ENCODE measurements at places on chromosomes 1 and 21. TPM values are rescaled to one million over a fixed set of nuclear protein-coding genes. Genes with fewer than 3 reads are reported as not detected.
A peak's percentile ranks its signal among the peaks of the same experiment; 100 is the strongest.

GRCh38 chr1:167499664-167500101 is 18.6 kb downstream of the CD247 start:
- no peaks in the 10 kb centered on the region for H3K27me3 ChIP-seq
- no peaks in the 10 kb centered on the region for H3K4me1 ChIP-seq
- no peaks in the 10 kb centered on the region for H3K36me3 ChIP-seq
- H3K4me3 ChIP-seq = no peak overlapping the region

DNA sequence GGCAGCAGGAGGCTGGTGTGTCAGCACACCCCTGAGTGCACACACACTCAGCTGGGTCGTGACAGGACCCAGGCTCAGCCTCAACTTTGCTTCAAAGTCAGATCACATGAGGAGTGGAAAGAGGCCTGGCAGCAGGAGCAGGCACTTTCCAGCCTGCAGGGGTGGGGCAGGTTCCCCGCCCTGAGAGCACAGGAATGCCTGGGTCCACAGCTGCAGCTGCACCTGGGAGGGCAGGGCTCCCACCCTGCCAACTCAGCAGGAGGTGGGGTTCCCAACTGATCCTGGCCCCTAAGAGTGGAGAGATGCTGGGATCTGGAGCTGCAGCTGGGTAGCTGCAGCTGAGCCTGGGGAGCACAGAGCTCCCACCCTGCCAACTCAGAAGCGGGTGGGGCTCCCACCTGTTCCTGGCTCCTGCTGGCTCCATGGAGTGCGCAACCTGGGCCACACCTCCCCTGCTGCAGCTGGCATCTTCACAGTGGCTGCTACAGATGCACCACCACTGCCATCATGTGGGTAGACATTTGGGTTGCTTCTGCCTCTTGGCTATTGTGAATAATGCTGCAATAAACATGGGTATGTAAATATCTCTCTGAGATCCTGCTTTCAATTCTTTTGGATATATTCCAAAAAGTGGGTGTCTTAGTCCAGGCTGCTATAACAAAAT is 415.4 kb downstream of the TTLL7 start:
- no peaks in the 10 kb centered on the region for H3K4me1 ChIP-seq
- no peaks in the 10 kb centered on the region for H3K27me3 ChIP-seq
- no peak for DNase-seq
- no peak overlapping the region for H3K4me3 ChIP-seq

GRCh38 chr1:155171836-155172731 is 1.0 kb downstream of the KRTCAP2 start:
- peaks cover 10% of the 10 kb centered on the region for H3K36me3 ChIP-seq
- peaks cover 22% of the 10 kb centered on the region for H3K4me1 ChIP-seq
- H3K4me3 ChIP-seq = peak overlapping the region; percentile 93
- DNase-seq = no peak
- peak overlapping the region; percentile 92 for H3K27ac ChIP-seq

DNA sequence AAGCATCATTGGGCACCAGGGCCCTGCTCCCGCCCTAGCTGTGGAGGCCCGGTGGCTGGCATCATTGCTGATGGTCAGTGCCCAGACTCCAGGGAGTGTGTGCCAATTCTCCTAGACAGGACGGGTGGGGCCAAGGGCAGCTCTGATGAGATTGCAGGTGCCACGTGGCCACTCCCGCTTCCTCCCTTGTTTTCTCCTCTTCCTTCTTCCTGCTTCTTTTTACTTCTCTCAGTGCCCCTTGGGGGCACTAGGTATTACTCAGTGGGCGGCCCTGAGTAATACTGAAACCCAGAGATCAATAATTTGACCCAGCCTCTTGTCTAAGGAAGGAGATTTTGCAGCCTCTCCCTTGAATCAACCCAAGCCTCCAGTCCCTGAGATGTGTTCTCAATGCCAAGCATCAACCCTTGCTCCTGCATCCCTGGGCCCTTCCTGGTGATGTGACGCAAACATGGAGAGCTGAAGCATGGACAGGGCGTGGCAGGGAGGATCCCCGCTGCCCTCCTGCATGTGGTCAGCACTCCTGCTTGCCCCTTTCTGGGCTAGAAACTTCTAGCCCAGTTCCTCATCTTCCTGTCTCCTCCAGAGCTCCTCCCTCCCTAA is 32.4 kb downstream of the CDK18 start:
- no peak overlapping the region for H3K4me3 ChIP-seq
- peaks cover 3% of the 10 kb centered on the region for H3K36me3 ChIP-seq
- H3K27ac ChIP-seq = no peak overlapping the region
- no peaks in the 10 kb centered on the region for H3K27me3 ChIP-seq
- DNase-seq = peak; percentile 64

DNA sequence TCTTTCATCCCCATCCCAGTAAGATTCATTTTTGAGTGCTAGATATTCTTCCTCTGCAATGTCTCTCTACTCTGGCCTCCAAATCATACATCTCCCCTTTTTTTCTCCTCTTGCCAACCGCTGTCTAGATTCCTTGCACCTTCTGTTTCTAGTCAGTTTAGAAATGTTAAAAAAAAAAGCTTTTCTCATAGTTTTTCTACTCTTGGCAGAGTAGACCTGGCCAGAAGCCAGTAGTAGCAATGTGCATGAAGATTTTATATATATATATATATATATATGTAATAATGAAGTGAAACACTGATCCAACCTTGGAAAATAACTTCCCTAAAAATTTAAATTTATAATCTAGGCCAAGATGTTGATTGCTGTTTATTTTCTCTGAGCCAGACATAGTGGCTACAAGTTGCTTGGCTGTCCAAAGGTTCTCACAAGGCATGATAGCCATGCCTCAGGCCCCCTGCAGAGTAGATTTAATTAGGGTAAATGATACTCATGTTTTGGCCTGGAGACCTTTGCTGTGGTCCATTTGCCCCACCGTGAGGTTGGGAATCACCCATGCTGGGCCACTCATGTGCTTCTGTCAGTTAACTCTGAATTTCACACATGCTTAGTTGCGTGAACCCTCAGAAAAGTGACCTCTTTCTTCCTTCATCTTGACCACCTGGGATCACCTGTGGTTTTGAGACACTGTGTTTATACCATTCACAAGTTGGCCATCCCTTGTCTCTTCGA is 103.4 kb upstream of the KCNE2 start:
- no peaks in the 10 kb centered on the region for H3K27me3 ChIP-seq
- H3K4me1 ChIP-seq = no peaks in the 10 kb centered on the region
- no peak for DNase-seq
- no peak overlapping the region for H3K4me3 ChIP-seq

GRCh38 chr21:42522271-42522670 is 8.6 kb downstream of the SLC37A1 start:
- H3K27me3 ChIP-seq = no peaks in the 10 kb centered on the region
- no peak overlapping the region for H3K27ac ChIP-seq
- H3K4me1 ChIP-seq = peaks cover 14% of the 10 kb centered on the region
- no peak overlapping the region for H3K4me3 ChIP-seq
- H3K36me3 ChIP-seq = no peaks in the 10 kb centered on the region
- peak; percentile 13 for DNase-seq

GRCh38 chr1:228900886-228901392 is 165.7 kb downstream of the RHOU start:
- no peak overlapping the region for H3K4me3 ChIP-seq
- H3K27me3 ChIP-seq = no peaks in the 10 kb centered on the region
- H3K4me1 ChIP-seq = peaks cover 15% of the 10 kb centered on the region
- no peaks in the 10 kb centered on the region for H3K36me3 ChIP-seq
- no peak for DNase-seq

GRCh38 chr1:8382608-8383505 is 64.9 kb downstream of the SLC45A1 start:
- H3K4me1 ChIP-seq = peaks cover 56% of the 10 kb centered on the region
- peaks cover 12% of the 10 kb centered on the region for H3K36me3 ChIP-seq
- H3K27ac ChIP-seq = peak overlapping the region; percentile 74
- no peaks in the 10 kb centered on the region for H3K27me3 ChIP-seq

DNA sequence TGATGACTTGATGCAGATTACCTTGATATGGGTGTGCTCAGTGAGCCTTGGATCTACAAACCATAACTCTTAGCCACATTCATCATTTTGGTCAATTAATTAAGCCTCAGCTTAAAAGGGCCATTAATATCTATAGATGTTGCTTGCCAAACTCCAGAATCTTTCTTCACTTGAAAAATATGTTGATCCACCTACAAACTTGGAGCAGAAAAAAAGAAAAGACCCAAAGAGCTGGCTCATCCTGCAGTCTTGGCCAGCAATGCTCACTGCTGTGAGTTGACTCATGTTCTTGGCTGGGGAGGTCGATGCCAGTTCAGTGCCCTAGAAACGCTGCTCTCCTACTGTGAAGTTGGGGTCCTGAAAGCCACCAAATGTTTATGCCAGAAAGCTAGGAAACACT is 75.4 kb downstream of the DPT start:
- H3K27ac ChIP-seq = no peak overlapping the region
- no peak for DNase-seq
- no peaks in the 10 kb centered on the region for H3K27me3 ChIP-seq
- H3K4me1 ChIP-seq = no peaks in the 10 kb centered on the region

DNA sequence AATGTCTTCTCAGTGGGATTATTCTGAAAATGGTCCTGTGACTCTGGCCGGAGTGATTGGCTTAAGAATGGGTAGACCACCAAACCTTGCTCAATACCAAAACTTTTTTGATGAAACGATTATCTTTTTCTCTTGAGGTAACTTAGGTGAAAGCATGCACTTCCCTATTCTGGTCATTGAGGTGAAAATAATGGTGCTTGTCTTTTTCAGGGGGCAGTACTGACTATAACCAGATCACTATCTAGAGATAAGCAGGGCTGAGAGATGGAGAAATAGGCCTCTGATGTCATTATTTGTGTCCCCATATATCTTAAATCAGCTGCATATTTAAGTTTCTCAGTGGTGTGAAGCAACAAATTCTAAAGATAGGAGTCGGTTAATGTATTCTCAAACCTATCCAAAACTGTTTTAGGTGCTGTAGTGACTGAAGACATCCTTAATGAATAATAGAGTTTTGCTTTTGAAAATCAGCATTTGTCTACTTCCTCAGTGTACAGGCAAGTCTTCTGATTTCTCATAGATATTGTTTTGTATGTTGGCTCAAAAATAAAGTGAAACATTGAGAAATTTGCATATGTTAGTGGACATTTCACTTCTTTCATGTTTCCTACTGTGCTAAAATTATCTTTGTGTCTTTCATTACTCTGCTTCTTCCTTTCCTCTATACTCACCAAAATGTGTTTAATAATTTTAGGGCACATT is 735.3 kb upstream of the ADGRL4 start:
- H3K27ac ChIP-seq = no peak overlapping the region
- H3K4me1 ChIP-seq = no peaks in the 10 kb centered on the region
- DNase-seq = no peak
- H3K27me3 ChIP-seq = no peaks in the 10 kb centered on the region

- H3K4me3 ChIP-seq = no peak overlapping the region
- peaks cover 9% of the 10 kb centered on the region for H3K27me3 ChIP-seq
- peak; percentile 72 for DNase-seq
- H3K36me3 ChIP-seq = no peaks in the 10 kb centered on the region
Measured at GRCh38 chr1:44523593-44524591, 118.8 kb downstream of the RNF220 start.

- no peak overlapping the region for H3K27ac ChIP-seq
- H3K27me3 ChIP-seq = no peaks in the 10 kb centered on the region
- no peak for DNase-seq
- H3K4me3 ChIP-seq = no peak overlapping the region
- no peaks in the 10 kb centered on the region for H3K36me3 ChIP-seq
- H3K4me1 ChIP-seq = no peaks in the 10 kb centered on the region
Measured at GRCh38 chr1:198678901-198679329, 40.1 kb downstream of the PTPRC start.

DNA sequence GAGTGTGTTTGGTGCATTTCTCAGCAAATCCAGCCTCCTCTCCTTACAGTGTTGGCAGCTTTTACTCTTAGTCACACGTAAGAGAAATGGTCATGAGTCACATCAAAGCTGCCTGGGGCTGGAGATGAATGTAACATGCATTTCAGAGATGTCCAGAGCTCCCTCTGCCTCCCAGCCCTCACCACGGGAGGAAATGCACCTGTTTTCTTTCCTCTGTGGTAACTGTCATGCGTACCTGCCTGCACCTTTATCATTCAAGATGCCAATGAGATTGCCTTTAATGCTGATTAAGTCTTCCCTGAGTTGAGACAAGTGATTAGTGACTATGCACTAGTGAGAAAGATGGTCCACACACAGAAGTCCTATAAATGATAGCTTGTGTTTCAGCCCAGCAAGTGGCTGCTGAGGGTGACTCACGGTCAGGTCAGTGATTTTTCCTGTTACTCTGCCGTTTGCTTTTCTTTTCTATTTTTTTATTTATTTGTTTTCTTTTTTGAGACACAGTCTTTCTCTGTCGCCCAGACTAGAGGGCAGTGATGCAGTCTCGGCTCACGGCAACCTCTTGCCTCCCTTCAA is 277.3 kb upstream of the FMN2 start:
- H3K27ac ChIP-seq = no peak overlapping the region
- no peaks in the 10 kb centered on the region for H3K4me1 ChIP-seq
- H3K4me3 ChIP-seq = no peak overlapping the region
- DNase-seq = no peak
- no peaks in the 10 kb centered on the region for H3K27me3 ChIP-seq
- H3K36me3 ChIP-seq = no peaks in the 10 kb centered on the region

- H3K4me3 ChIP-seq = no peak overlapping the region
- H3K27ac ChIP-seq = no peak overlapping the region
- H3K4me1 ChIP-seq = no peaks in the 10 kb centered on the region
- H3K27me3 ChIP-seq = no peaks in the 10 kb centered on the region
- no peaks in the 10 kb centered on the region for H3K36me3 ChIP-seq
Measured at GRCh38 chr1:172950528-172950927, 100.2 kb downstream of the TNFSF18 start.

DNA sequence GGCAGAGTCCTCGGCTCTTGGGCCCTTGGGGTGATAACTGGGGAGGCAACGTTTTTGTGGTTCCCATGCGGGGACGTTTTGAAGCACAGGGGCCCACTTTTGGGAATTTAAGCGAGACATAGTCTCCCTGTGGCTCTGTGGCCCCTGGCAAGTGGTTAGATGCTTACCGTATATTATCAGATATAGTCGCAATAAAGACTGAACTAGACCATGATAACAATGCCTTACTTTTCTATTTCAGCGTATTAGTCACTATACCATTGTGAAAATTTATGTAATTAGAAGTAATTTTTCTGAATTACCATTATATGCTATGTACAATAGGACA is 538 bp upstream of the RCAN1 start:
- no peaks in the 10 kb centered on the region for H3K4me1 ChIP-seq
- peak overlapping the region; percentile 87 for H3K4me3 ChIP-seq
- DNase-seq = no peak
- peak overlapping the region; percentile 87 for H3K27ac ChIP-seq
- H3K36me3 ChIP-seq = no peaks in the 10 kb centered on the region

GRCh38 chr1:108854221-108855019 is 2.5 kb downstream of the AKNAD1 start:
- H3K27ac ChIP-seq = no peak overlapping the region
- H3K27me3 ChIP-seq = no peaks in the 10 kb centered on the region
- no peaks in the 10 kb centered on the region for H3K4me1 ChIP-seq
- H3K4me3 ChIP-seq = no peak overlapping the region
- no peaks in the 10 kb centered on the region for H3K36me3 ChIP-seq

- DNase-seq = no peak
- H3K27ac ChIP-seq = no peak overlapping the region
- no peaks in the 10 kb centered on the region for H3K27me3 ChIP-seq
- no peaks in the 10 kb centered on the region for H3K36me3 ChIP-seq
- no peak overlapping the region for H3K4me3 ChIP-seq
Measured at GRCh38 chr21:43603641-43604504, 55.4 kb downstream of the HSF2BP start.

Gene SPRR2B
- total RNA-seq = not detected

Gene TAS1R1
- not detected for total RNA-seq

Gene HSD3B2
- not detected for total RNA-seq

Gene MAN1C1
- 31.7 TPM for total RNA-seq

Gene INAVA
- total RNA-seq = 48.8 TPM

Gene SHISA4
- 10.4 TPM for total RNA-seq

Gene EPB41
- total RNA-seq = 38.8 TPM

Gene OR2T4
- total RNA-seq = not detected
